Effector CD4-positive, alpha-beta T cell (primary cell): ENCODE measurements at places on chromosomes 3 and 15.

- DNase-seq: no peak
Observed at GRCh38 chr3:63655519-63655918, 3.0 kb downstream of the SNTN start.

DNA sequence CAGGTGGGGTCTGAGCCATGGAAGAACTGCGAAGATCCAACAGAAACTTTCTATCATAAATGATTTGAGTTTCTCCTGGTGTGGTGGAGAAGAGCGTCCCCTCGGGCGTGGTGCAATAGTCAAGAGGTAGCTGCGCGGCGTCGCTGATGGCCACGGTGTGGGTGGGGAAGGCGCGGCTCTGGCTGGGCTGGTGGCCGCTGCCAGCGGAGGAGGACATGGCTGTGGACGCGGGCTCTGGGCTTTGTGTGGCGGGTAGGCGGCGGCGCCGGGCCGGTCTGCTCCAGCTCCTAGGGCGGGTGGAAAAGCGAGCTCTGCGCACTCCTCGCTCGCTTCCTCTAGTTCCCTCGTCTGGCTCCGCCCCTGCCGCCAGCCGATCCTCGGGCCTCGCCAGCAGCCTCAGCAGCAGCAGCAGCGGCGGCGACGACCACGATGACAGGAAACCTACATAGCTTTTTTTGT, 5.9 kb downstream of the STARD9 start:
- DNase-seq: peak; percentile 71

- no peak for DNase-seq
Observed at GRCh38 chr15:57595011-57595866, 3.5 kb downstream of the MYZAP start.

DNA sequence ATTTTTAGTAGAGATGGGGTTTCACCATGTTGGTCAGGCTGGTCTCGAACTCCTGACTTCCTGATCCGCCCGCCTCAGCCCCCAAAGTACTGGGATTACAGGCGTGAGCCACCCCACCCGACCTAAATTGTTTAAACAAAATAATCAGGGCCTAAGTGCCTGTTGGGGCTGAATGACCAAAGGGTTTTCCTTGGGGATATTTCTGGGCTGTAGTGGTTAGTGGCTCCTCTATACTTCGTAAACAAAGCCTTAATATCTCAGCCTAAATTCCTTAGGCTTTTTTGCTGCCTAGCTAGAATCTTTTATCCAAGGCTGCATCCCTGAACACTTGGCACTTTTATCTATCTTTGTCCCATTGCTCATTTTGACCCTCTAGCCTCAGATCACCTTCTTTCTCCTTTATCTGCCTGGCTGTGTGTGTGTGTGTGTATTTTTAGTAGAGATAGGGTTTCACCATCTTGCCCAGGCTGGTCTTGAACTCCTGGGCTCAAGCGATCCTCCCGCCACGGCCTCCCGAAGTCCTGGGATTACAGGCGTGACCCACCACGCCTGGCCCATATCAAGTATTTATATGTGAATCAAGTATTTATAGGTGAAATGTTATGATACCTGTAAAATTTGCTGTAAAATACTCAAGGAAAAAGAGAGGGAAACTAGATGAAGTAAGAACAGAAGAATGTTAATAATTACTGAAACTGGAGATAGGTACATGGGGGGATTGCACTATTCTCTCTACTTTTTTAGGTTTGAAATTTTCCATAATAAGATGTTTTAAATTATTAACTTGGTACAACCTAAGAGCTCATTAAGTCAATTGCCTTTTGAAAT, 1.8 kb downstream of the NUSAP1 start:
- no peak for DNase-seq

DNA sequence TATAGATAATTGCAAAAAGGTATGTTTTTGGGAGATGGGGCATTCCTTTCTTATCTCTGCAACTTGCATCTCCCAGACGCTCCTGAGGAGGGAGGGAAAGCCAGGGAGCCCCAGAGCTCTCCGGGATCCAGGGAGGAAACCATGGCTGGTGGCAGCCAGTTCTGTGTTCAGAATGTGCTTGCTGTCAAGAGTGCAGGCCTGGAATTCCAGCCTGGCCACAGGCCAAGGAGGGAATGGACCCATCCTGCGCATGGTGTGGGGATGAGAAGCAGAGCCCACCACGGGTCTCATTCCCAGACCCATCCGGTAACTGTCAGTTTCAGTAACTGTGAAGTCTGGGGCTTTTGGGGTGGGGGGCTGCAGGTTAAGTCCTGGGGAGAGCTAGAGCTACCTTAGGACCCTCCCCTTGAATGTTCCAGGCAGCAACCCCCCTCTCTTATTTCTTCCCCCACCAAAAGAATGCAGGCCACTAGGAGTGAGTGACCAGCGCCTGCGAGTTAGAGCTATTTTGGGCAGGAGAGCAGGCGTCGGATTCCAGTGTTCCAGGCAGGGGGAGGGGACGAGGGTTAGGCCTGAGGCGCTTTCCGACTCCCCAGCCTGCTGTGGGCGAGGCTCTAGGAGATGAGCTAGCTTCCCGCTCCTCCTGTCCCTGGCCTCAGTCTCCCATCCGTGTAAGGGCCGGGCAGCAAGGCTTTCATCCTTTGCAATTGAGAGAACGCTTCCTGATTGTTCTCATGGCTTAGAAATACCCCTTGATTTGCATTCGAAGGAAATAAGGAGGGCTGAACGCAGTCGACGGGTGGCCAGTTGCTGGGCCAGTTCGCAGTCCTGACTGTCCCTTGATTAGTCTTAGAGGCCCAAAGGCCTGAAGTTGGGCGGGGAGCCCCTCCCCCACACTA, 781 bp upstream of the DAG1 start:
- no peak for DNase-seq

DNA sequence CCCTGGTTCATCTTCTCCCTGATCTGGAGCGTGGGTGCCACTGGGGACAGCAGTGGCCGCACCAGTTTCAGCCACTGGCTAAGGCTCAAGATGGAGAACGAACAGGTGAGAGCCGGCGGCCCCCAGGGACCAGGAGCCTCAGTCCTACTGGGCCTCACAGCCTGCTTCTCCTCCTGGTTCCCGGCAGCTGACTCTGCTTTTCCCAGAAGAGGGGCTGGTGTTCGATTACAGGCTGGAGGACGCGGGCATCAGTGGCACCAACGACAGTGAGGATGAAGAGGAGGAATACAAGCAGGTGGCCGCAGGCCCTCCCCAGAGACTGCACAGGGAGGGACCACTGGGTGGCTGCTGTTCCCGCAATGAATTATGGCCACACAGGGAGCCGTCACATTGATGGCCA, 54.4 kb downstream of the DNAH1 start:
- DNase-seq: no peak

GRCh38 chr3:31448882-31449243, 83.9 kb upstream of the STT3B start:
- no peak for DNase-seq

DNA sequence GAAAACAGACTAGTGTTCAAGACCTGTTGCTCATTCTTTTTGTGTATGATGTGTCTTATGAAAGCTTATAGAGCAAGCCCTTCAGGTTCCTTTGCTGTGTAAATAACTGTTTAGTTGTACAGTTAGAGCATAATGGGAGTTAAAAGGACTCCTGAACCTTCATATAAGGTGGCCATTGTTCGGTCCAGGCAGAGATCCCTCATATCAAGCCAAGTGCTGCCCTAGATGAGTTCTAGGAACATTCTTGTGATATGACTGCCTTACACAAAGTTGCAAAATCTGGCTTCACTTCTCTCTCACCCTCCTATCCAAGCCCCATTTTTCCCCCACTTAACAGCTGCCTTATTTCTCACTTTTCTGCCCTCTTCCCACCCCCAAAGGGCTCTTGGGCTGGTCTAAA, 26.9 kb downstream of the GYG1 start:
- no peak for DNase-seq

- no peak for DNase-seq
Observed at GRCh38 chr3:24401090-24401810, 93.4 kb downstream of the THRB start.

DNA sequence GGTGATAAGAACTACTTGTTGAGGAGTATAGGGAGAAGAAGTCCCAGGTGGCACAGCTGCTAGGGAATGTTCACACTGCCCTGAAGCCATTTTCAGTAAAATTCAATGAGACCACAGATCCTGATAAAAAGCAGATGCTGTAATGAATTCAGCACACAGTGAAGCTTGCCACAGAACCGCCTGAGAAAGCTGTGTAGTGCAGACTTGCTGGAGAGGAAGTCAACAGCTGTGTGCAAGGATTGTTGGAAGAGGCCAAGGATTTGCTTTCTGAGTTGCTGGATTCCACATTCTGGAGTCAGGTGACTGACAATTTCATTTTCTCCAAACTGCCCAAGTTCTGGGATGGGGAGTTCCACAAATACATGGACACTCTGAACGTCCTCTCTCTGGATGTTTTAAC, 70.9 kb downstream of the ANP32A start:
- no peak for DNase-seq

DNA sequence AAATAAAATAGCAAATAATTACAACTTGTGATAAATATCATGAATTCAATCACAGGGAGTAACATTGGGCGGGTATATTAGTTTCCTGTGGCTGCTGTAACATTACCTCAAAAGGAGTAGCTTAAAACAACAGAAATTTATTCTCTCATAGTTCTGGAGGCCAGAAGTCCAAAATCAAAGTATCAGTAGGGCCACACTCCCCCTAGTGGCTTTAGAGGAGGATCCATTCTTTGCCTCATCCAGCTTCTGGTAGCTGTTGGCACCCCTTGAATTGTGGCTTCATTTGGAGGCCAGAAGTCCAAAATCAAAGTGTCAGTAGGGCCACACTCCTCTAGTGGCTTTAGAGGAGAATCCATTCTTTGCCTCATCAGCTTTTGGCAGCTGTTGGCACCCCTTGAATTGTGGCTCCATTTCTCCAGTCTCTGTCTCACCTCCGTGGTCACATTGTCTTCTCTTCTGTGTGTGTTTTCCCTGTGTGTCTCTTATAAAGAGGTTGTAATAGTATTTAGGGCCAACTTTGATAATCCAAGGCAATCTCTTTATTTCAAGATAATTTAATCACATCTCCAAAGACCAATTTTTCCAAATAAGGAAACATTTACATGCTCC, 3.1 kb upstream of the CFAP20DC start:
- no peak for DNase-seq

DNA sequence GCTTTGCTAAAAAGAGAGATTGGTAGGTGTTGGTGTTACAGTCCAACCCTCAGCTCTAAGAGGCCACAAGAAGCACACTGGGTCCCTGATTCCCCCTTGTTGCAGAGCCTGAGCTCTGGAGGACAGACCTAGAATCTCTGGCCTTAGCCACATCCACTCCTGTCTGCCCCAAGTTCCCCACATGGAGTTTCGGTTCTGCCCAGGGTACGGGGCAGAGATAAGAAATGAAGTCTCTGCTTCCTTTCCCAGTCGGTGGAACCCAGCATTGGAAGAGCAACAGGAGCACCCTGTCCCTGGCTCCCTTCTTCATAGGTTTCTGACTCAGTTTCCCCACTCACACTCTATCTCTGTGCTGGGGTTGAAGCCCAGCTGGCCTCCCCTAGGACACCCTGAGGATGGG, 13.2 kb downstream of the PRR23E start:
- no peak for DNase-seq

DNA sequence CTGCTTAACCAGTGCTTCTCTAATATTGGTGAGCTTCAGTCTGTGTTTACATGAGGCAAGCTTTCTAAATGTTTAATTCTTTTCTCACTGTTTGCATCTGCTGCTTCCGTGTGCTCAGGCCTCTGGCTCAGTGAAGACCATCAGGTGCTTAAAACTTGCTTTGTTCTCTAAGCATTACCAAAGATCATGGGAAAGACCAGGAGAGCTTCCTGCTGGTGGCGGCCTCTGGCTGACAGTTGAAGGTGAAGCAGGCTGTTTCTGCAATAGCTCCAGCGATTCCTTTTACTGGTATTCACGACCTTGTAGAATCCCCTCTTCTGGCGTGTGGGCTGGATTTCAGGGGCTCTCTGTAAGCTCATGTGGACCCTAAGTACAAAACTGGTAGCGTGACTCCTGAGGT, 45.1 kb downstream of the EDEM1 start:
- no peak for DNase-seq

DNA sequence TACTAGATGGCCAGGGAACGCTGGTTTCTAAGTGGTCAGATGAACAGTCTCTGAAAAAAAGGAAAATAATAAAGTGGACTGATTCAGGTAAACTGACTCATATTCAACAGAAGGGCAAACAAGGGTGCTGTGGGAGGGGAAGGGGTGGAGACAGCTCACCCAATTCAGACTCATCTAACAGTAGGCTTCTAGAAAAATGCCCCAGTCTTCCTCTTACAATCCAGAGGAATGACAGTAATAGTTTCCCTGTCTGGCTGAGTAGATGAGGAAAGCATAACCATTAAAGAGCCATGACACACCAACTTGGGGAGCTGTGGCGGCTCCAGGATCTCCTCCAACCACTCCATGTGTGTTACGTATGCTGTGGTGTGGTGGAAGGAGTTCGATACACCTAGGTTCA, 231.4 kb upstream of the UMPS start:
- DNase-seq: no peak

DNA sequence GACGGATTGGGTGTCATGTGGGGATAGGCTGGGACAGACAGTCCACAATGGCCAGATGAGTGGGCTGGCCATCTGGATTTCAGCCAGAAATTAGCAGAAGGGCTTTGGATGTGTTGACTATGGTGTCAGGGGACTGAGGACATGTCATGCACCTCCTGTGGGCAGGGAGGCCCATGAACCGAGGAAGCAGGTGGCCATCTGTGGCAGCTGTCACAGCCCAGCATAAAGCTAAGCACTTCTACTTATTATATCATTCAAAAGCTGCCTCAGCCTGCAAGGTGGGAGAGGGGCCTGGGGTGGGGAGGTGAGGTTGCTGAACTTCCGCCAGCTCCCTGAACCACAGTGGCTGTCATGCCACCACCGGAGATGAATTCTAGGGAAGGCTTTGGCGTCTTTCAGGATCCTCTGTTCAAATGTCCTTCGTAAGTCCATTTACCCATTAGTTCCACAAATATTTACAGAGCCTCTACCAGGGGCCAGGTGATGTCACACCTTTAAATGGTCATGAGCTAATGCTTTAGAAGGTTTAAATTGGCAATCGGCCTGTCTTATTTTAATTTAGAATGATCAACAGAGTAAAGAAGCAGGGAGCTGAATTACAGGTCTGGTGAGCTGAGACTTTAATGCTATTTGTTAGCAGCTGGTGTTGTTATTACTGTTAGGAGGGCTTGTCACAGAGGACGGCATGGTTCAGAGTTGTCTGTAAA, 23.6 kb upstream of the CAV3 start:
- no peak for DNase-seq

- DNase-seq: no peak
Observed at GRCh38 chr3:75129101-75129500, 514.6 kb upstream of the CNTN3 start.

DNA sequence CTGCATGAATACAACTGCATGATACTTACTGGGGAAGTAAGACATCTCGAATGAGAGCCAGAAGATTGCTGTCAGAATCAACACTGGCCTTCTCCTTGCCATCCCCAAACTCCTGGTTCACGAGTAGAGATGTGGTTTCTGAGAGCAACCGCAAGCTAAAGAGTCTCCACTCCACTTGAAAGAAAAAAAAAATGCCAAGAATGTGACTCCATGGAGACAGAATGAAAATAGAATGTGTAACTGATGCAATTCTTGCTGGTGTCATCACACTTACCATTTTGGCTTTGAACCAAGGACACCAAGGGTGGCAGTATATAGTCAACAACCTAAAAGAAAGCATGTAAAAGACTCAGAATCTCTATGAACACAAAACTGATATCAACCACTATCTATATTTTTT, 280.4 kb downstream of the ULK4 start:
- DNase-seq: no peak

- no peak for DNase-seq
Observed at GRCh38 chr3:151940481-151940880, 67.0 kb downstream of the SUCNR1 start.

GRCh38 chr15:44738340-44738984, 2.1 kb downstream of the TRIM69 start:
- no peak for DNase-seq

- DNase-seq: no peak
Observed at GRCh38 chr3:125319765-125320164, 55.4 kb downstream of the ZNF148 start.

- no peak for DNase-seq
Observed at GRCh38 chr15:62941699-62942098, 100.8 kb upstream of the TPM1 start.
